ENCODE measurements at places on chromosomes 3 and 15. TPM values are rescaled to one million over a fixed set of nuclear protein-coding genes. Genes with fewer than 3 reads are reported as not detected.

DNA sequence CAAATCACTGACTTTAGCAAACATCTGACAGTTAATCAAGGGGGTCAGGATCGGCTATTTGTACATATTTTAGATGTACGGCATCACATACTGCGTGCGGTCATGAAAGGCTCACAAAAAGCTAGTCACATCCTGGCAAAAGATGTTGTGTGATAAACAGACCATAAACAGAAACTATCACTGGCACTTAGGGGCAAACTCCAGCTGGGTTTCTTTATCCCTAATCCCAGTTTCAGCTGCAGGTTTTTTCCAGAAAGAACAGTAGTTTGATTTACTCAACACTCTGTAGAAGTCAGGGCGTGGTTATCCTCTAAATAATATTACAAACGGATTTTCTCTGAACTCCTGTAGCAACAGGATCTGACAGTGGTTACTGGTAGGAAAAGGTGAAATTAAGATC is 112.4 kb upstream of the BHLHE40 start:
- no peak for DNase-seq

SCN11A gene
- total RNA-seq: 0.14 TPM

DNA sequence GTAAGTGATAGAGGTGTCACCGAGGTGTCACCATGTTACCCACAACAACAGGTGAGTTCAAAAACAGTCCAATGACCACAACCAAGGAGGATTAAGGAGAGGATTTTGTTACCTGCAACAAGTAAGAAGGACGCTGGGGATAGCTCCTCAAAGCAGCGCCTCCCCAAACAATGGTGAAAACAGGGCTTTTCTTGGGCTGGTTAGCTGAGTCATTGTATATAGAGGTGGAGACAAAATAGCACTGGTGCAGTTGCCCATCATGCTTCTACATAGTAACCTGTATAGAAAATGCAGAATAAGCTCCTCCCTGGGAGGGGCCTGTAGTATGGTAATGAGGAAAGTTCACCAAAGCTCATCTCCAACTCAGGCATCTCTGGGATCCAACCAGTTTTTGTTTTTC is 116.9 kb upstream of the EIF1B start:
- no peak for DNase-seq

DNA sequence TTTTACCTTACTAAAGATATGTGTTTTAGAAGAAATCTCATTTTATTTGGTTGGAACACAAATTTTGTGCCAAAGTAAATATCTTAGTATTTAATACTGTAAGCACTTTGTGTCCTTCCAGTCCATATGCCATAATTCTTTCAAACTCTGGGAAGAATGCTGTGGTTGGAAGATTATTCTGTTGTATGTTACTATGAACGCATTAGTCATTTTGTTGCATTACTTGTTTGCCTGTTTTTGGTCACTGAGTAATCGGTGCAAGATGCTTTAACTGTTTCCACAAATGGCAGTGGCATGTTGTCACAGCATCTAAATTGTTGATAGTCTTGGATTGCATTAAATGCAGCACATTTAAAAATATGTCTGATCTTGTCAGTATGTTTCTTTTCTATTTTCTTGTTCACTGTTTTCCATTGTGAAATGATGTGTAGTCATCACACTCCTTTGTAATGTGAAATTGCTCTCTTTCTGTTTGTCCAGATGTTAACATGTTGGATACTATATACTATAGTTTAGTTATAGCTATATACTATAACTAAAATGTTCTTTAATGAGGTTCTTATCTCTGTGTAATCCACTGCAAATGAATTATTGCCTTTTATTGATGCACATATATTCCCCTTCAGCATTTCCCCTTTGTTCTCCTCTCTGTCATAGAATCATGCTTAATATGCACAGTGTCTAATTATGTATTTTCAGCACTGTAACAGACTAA is 89.9 kb upstream of the FLNB start:
- DNase-seq: no peak

GRCh38 chr3:195256639-195257453 is 14.1 kb downstream of the XXYLT1 start:
- no peak for DNase-seq

DNA sequence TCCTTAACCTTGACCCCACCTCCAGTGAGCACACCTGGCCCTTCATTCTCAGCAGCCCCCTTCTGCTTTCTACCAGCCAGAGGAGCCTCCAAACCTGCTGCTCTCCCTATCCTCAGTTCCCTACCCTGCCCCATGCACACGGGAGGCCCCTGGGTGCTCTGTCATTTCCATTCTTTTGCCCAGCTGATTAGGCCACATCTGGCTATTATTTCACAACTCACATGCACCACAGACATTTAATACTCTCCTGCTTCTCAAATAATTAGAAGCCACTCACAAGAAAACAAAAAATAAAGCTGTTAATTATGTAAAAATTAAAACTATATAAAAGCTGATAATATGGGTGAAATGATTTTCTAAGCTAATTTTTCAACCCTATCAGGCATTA is 50.7 kb downstream of the MYLK start:
- DNase-seq: no peak

GRCh38 chr15:48336940-48337339 is 5.7 kb downstream of the DUT start:
- DNase-seq: no peak

DNA sequence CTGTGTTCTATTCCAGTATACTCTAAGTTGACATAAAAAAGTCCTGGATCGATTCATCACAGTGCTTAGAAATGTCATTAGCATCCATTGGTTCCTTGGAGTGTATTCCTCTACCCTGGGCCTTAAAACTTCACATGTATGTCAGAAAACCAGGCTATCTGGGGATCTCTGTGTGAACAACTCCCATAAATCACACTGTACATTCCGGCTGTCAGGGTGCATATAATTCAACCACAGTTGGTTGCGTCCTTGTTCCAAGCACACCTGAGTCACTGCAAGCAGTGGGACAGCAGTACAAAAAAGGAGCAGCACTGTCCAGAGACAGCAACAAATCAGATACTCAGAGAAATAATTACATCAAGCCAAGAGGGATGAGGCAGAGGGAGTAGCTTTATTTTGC is 52.4 kb downstream of the PDZRN3 start:
- no peak for DNase-seq

DNA sequence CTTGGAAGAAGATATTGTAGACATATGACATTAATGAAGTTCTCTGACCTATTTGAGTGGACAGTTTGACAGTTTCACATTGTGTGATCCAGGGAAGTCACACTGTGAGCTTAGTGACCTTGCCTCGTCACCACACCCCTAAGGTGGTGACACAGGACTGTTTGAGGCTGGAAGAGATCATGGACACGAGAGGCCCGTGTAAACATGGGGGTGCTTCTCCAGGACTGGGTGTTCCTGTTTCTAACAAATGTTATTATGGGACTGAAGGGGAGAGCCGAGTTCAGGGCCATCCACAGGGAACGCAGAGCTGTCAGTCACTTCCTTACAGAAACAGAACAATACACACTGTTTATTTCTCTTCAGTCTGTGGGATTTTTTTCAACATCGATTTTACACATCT is 96.5 kb upstream of the DNAJC19 start:
- DNase-seq: no peak

GRCh38 chr15:32886459-32886858 is 168.7 kb downstream of the GREM1 start:
- DNase-seq: no peak

DNA sequence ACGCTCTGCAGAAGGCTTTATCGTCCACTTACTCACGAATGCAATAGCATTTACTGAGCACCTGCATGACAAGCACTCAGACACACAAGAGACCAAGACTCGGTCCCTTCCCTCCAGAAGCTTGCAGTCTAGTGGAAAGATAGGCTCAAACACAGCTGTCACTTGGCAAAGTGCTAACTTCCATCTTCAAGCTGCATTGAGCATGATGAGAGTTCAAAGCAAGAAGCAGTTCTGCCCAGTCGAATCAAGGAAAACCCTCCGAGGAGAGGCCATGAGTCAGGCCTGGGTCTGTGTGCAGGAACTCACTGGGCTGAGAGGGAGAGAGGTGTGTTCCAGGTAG is 51.5 kb downstream of the C3orf20 start:
- DNase-seq: no peak

GRCh38 chr3:150680562-150680961 is 23.2 kb downstream of the ERICH6 start:
- no peak for DNase-seq

DNA sequence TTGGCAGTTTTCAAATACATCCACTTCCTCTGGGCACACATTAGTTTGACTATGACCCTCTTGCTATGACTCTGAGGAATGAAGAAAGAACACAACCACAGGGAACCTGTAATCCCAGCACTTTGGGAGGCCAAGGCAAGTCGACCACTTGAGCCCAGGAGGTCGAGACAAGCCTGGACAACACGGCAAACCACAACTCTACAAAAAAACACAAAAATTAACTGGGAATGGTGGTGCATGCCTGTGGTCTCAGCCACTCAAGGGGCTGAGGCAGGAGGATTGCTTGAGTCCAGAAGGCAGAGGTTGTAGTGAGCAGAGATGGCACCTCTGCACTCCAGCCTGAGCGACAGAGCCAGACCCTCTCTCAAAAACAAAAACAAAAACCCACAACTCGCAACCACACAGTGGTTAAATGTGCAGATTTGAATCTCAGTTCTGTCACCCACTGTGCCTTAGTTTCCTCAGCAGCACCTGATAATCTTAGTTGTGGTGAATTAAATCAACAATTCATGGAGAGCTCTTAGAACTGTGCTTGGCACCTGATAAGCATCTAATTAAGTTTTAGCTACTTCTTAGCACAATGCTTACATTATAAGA is 65.7 kb downstream of the MYLK start:
- DNase-seq: no peak

MME gene
- total RNA-seq: 79.1 TPM

- no peak for DNase-seq
Observed at GRCh38 chr15:72474466-72474911, 359 bp downstream of the ARIH1 start.

Measured in upper lobe of right lung (tissue), 1 donor.